Urinary bladder (tissue), 4 donors: ENCODE measurements at places on chromosomes 4 and X. TPM values are rescaled to one million over a fixed set of nuclear protein-coding genes. Genes with fewer than 3 reads are reported as not detected.
A peak's percentile ranks its signal among the peaks of the same experiment; 100 is the strongest.

ATP1B4 gene
- polyA plus RNA-seq: not detected

PNMA6F gene
- polyA plus RNA-seq: not detected

DNA sequence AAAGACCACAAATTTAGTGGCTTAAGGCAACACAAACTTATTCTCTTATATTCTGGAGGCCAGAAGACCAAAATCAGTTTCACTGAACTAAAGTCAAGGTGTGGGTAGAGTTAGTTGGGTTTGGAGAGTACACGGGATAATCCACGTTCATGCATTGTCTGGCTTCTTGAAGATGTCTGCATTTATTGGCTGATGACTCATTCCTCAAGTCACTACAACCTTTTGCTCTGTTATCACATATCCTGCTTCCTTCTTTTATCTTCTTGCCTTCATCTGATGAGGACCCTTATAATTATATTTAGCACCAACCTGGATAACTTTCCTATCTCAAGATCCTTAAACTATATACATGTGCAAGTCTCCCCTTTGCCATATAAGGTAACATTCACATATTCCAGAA is 590.0 kb downstream of the FSTL5 start:
- DNase-seq: no peak

- DNase-seq: no peak
Measured at GRCh38 chrX:30943984-30944383, 54.9 kb upstream of the TAB3 start.

- DNase-seq: no peak
Measured at GRCh38 chrX:101605146-101605545, 12.7 kb downstream of the ARMCX6 start.

DNA sequence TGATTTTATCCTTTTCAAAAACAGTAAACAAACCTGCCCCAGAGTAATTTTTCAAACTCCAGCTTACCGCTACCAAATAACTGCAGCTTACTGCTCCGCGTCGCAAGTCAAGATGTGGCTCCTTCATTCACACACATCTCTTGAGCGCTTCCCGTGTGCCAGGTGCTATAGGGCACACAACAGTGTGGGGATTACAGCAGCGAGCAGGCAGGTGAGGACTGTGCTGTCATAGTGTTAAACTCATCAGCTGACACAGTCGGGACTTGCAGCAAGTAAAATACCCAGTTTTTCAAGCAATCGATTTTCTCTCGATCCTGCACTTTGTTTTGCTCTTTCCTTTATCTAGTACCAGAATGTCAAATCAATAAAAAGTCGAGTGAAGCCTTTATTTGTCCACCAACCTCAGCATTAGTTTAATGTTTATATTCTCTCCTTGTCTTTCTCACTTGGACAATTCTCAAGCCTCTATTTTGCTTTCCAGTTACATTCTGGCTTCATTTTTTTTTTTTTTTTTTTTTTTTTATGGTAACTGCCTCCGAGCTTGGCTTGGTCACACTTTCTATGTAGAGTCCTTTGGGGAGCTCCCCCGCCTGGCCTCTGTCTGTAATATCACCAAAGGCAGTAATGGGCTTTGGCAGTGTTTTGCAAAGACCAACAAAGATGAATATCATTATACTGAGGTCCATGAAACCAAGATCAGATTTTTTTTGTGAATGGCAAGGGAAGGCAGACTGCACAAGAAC is 8.3 kb upstream of the ASB5 start:
- DNase-seq: peak; percentile 2

GRCh38 chrX:109345856-109346255 is 136.0 kb downstream of the GUCY2F start:
- DNase-seq: no peak
